Myocyte (in vitro differentiated cells): ENCODE measurements at places on chromosomes 12 and 14. TPM values are rescaled to one million over a fixed set of nuclear protein-coding genes. Genes with fewer than 3 reads are reported as not detected.

GRCh38 chr12:23618718-23619117 lies 330.8 kb downstream of the SOX5 start:
- no peak for DNase-seq

GRCh38 chr14:81187832-81188522 lies 32.8 kb downstream of the GTF2A1 start:
- DNase-seq, result no peak

Gene CNIH1
- 162 and 280 TPM in 2 replicates for total RNA-seq

GRCh38 chr12:88375306-88376305 lies 204.7 kb downstream of the KITLG start:
- peak; percentile 67 for DNase-seq

DNA sequence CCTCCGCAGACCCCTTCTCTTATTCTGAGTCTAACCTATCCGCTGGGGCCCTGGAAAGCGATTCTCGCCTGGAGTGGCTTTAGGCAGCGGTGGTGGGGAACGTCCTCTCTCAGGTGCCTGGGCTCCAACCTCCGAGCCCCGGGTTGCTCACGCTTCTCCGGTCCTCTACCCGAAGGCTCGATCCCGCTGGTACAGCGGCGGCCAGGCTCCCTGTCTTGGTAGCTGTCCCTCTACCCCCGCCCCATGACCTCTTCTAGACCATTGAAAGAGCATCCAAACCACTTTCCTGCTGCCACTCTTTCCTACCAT lies 505 bp upstream of the HEBP1 start:
- peak; percentile 45 for DNase-seq

DNA sequence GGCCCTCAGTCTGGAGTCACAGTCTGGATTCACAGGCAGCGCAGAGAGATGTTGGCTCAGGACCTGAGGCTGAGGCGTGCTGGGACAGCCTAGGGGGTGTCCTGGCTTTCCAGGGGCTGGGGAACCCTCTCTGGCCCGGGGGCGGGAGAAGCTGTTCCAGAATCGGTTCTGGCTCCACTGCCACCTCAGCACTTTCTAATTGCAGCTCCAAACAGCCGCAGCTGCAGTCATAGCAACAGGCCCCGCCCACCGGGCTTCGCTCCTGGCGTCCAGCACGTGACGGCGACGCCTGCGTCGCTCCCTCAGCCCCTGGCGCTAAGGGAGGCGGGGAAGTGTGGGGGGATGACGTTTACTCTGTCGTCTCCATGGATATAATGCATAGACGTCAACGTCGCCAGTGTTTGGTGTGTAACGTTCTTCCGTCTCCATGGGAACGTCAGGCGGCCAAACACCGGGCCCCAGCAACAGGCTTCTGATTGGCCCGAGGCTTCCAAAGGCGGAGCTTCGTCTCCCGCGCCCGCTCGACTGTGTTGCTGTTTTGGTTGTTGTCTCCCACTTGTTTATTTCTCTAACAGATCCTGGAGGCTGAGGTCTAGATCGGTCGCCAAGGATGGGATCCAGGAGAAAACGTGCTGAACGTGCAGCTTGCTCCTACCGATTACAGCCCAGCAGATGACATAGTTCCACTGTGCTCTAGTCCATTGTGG lies 19.7 kb upstream of the FOS start:
- peak; percentile 99 for DNase-seq

Gene COX8C
- not detected in 2 replicates for total RNA-seq

Gene PAX9
- 0.05 and 0.62 TPM in 2 replicates for total RNA-seq

GRCh38 chr14:99829450-99829849 lies 36.2 kb downstream of the EML1 start:
- DNase-seq, result no peak

GRCh38 chr14:37791384-37792036 lies 196.1 kb downstream of the TTC6 start:
- DNase-seq, result no peak

DNA sequence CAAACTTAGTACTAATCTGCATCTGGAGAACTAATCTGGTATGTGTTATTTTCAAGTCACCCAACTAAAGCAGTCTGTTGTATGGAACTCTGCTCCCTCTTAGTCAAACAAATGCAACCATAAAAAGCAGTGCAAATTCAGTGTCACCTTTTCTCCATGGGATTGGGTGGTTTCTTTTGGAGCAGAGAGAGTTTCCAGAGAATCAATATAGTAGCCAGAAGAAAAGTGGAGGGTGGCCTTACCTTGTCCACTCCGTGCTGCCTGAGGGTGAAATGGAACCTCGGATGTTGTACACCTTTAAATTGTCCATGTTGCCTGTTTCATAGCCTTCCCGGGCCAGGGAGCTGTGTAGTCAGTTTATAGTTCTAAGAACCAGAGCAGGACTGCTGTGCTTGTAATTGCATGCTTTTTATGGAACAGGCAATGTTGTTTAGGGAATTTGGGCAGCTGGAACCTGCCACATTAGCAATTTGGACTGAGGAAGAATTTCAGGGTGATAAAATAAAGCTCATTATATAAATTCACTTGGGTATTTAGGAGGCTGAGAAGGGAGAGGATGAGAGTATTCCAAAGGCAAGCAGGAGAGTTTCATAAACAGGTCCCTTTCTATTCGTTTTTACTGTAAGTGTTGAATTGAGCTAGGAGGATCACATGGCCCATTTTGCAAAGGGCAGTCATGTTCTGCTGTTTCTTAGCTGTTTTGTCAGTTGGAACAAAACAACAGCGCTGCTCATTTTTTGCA lies 60.5 kb downstream of the CRADD start:
- no peak for DNase-seq

Gene ACSM4
- not detected in 2 replicates for total RNA-seq

Gene STAT6
- 51.1 and 59.4 TPM in 2 replicates for total RNA-seq

DNA sequence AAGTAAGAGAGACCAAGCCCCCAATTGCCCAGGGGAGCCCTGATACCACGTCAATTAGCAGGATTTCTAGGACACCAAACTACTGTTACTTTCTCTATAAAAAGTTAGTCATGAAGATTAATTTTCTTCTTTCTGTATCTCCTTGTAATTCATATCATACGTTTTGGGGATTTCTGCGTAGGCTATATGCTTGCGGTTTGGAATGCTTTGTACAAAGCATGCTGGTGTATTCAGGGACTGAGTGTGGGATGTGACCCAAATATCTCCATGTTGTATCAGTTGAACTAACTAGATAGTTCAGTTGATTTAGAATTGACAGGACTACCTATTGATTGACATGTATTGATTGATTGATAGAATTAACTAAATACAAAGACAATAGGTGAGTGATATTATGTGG lies 7.7 kb downstream of the GPR33 start:
- no peak for DNase-seq

Gene ANKRD33
- not detected in 2 replicates for total RNA-seq

- DNase-seq, result peak; percentile 23
These were observed 12.1 kb downstream of the ACADS start for GRCh38 chr12:120737557-120738251.

DNA sequence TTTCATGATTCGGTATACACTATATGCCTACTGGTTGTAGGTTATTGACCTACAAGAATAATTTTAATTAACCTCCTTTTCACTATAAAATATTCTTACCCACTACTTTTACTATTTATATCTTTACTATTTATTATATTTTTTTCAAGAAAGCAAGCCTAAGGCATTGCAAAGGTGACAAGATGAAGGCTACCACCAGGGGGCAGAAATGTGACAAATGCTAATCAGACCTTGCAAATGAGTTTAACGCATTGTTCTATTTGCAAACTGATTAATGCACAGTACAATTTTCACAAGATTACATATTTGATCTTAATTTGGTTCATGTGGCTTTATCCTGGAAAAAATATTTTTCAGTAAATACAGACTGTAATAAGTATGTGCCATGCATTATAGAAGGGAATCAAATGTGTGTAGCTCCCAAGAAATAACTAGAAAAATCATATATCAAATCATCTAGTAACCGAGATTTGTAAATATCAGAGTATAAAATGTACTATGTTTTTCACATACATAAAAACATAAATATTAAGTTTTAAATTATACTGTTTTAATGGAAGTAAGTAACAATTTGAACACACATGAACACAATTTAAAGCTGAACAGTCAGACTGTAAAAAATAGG lies 107.0 kb downstream of the ADAMTS20 start:
- peak; percentile 68 for DNase-seq

DNA sequence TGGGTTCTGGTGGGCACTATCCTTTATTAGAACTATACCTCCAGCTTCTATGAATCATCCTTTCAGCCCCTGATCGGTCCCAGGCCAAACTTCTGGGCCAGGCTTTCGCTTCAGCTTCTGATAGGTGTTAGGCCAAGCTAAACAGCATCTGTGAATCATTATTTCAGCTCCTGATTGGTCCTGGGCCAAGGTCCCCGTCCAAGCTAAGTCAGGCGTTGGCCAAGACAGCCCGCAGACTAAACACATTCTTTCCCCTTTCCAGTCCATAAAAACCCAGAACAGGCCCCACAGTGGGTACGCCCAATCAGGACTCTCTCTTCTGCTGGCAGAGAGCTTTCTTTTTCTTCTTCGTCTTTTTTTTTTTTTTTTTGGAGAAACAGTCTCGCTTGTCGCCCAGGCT lies 1808.9 kb upstream of the SEL1L start:
- no peak for DNase-seq

Gene TC2N
- not detected in 2 replicates for total RNA-seq

Gene WIF1
- 0.10 and 0.19 TPM in 2 replicates for total RNA-seq

- no peak for DNase-seq
These were observed 251.5 kb downstream of the FOXN3 start for GRCh38 chr14:89165189-89166181.

DNA sequence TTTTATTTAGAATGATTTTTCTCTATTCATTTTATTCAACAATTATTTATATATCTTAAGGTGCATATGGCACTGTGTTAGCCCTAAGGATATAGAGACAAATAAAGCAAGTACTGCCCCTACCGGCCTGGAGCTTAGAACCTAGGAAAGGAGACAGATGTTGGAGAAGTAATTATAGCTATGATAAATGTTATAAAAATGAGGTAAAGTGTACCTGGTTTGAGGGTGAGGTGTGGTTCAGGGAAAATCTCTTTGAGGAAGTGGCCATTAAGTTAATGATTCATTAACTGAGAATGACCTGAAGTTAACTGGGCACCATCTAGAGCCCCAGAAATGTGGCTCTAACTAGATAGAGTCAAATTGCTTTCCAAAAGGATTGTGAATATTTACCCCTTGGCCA lies 31.9 kb downstream of the CDKL1 start:
- DNase-seq, result no peak

Gene CLEC2A
- total RNA-seq, result not detected in 2 replicates

DNA sequence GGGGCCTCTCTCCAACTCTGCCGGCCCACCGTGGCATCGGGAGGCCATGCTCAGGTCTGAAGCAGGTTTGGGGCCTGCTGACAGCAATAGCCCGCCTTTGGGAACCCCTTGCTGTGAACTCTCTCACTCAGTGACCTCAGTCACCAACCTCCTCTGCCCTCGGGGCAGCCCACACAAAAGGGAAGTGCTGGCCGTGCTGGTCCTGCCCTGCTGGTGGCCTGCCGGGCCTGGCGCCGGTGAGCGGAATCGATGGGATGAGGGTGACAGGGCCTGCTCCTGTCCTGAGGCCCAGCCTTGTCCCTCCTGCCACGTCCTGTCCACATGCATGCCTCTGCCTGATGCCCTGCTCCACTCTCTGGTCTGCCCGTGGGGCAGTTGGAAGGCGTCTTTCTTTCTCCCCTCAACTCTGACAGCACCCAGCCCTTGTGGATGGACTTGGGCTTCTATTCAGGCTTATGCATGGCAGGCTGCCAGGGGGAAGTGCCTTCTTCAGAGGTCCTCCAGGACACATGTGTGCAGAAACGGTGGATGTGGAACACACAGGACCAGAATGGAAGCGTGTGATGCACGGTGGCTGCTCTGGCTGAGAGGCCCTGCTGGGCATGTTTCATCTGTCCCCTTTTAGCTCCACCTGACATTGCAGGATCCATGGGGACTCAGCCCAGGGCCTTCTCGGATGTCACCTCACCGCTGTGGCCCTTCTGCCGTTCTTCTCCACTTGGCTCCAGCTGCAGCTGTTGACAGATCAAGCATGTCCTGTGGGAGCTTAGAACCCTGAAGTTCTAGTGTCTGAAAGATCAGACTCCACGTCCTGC lies 31.9 kb downstream of the IL31 start:
- DNase-seq, result peak; percentile 69

- no peak for DNase-seq
These were observed 23.8 kb upstream of the CISTR start for GRCh38 chr12:53775478-53776145.

Gene TSPAN11
- 0.16 TPM in 2 replicates for total RNA-seq

- DNase-seq, result no peak
These were observed 8.6 kb upstream of the TMEM119 start for GRCh38 chr12:108606492-108606891.

- peak; percentile 40 for DNase-seq
These were observed 171.1 kb downstream of the PRKCH start for GRCh38 chr14:61492474-61492873.

- DNase-seq, result peak; percentile 58
These were observed 270.8 kb downstream of the ZFP36L1 start for GRCh38 chr14:68521961-68522509.

GRCh38 chr14:62706217-62706616 lies 339.0 kb downstream of the KCNH5 start:
- DNase-seq, result no peak

Gene TMEM229B
- total RNA-seq, result 1.4 TPM in 2 replicates

GRCh38 chr14:63287666-63288483 lies 30.9 kb downstream of the GPHB5 start:
- DNase-seq, result no peak

DNA sequence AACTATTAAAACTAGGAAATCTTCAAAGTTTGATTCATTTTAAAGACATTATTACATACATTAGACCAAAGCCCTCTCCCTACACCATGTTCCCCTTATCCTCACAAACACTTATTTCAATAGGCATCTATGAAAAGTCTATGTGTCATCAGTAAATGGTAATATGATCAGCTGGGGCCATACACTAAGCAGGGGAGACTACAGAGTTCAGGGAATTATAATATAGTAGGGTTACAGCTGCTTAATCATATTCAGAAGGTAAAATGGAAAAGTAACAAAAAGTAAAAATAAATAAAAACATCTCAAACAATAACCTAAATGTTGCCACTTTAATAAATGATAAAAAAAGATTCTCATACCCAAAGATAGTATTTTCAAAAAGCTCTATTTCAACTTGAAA lies 29.1 kb downstream of the PAWR start:
- DNase-seq, result no peak

DNA sequence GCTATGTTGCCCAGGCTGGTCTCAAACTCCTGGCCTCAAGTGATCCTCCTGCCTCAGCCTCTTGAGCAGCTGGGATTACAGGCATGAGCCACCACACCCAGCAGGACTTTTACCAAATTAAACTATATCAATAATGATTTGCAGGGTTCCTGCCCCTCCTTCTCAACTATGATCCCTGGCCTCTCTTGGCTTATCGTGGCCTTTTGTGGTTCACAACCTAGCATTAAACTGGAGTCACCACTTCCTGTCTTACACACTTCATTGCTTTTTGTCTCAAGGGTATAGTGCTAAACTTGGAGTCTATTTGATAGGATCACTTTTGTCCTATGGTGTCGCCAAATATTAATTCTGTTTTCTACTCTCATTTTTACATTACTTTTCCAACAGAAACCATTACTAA lies 64.5 kb downstream of the SEC23A start:
- DNase-seq, result no peak

Gene SYT1
- 29.6 and 44.6 TPM in 2 replicates for total RNA-seq
